ENCODE measurements at places on chromosomes 7 and 10. TPM values are rescaled to one million over a fixed set of nuclear protein-coding genes. Genes with fewer than 3 reads are reported as not detected.

DNA sequence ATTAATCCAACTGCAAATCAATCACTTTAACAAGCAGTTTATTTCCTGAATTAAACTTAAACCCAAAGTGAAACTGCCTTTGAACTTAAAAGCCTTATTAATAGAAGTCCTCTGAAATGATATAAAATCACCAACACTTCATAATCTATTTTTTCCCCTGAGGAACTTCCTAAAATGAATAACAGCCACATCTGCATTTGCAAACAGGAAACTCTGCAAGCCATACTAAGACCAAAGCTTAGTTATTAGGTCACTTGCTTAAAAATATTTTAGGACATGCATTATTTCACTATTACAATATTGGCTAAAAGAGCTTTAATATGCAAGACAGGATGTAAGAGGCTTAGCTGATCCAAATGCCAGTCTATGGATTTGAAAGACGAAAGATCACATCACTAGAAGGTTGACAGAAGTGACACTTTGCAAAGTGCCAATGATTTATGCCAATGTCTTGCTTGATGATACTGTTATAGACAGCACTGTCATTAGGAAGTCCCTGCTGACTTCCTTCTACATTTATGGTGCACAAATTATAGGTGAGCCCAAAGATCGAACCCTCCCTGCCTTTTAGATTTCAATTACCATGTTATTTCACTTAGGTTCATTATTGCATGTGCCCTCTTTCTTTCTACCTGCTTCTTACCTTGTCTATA, 99.9 kb upstream of the SKAP2 start:
- H3K4me3 ChIP-seq: no peak overlapping the region
- no peaks in the 10 kb centered on the region for H3K36me3 ChIP-seq
- DNase-seq: no peak
- no peaks in the 10 kb centered on the region for H3K27me3 ChIP-seq
- H3K4me1 ChIP-seq: no peaks in the 10 kb centered on the region

DNA sequence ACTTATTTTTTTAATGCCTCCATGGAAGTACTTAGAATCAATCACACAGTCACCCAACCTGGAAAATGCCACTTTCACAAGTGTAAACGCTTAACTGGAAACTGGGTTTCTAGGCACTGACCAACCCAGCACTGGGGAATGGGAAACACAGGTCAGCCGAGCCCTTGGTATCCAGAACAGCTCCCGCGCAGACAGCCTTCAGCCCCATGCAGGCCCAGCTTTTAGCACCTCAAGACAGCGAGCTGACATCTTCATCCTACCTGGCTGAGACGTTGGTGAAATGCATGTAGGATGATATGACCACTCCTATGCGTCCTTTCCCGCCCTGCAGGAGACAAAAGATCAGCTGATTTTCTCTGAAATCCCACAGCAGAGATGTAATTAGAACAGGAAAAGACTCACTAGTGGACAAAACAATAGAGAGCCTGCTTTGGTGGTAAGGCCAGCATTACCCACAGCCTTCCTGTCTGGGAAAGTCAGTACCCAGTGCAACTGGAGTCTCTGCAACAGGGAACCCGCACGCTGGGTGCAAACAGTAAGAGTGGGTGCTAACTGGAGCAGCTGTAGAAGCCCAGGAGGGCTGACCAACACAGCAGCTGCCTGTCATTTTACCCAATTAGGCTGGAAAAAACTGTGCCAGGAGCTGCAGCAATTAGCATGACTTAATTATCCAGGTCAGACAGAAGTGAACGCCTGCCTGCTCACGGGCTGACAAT, 153.7 kb downstream of the TNS3 start:
- H3K4me3 ChIP-seq: no peak overlapping the region
- H3K4me1 ChIP-seq: no peaks in the 10 kb centered on the region
- H3K27me3 ChIP-seq: no peaks in the 10 kb centered on the region
- no peak for DNase-seq
- H3K36me3 ChIP-seq: peaks cover 4% of the 10 kb centered on the region

DNA sequence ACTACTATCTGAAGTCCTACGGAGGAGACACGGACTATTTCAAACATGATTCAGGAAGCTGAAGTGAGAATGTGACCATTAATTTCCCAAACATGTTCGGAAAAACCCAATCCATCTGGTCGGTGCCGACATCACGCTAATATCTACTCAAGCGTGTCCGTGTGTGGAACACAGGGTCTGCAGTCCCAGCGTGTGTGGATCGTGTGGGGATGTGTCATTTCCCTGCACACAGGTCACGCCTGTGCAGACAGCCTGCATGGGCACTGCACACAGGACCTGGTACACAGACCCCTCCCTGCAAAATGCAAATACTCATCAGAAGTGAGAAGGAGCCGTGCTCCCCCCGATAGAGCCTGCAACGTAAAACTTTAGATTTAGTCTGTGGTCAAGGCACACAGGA, 57.8 kb downstream of the CARD11 start:
- no peak overlapping the region for H3K27ac ChIP-seq
- H3K4me1 ChIP-seq: no peaks in the 10 kb centered on the region
- DNase-seq: no peak
- H3K27me3 ChIP-seq: no peaks in the 10 kb centered on the region

DNA sequence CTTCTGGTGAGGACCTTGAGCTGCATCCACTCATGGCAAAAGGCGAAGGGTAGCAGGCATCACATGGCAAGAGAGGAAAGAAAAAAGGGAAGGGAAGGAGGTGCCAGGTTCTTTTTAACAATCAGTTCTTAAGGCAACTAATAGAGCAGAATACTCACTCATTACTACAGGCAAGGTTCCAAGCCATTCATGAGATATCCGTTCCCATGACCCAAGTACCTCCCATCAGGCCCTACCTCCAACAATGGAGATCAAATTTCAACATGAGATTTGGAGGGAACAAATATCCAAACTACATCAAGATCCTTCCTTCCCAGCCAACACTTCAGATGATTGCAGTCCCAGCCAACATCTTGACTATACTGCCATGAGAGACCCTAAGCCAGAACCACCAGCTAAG, 38.9 kb upstream of the YAE1 start:
- H3K4me3 ChIP-seq: no peak overlapping the region
- H3K27ac ChIP-seq: no peak overlapping the region
- H3K27me3 ChIP-seq: no peaks in the 10 kb centered on the region
- DNase-seq: no peak
- H3K36me3 ChIP-seq: no peaks in the 10 kb centered on the region

DNA sequence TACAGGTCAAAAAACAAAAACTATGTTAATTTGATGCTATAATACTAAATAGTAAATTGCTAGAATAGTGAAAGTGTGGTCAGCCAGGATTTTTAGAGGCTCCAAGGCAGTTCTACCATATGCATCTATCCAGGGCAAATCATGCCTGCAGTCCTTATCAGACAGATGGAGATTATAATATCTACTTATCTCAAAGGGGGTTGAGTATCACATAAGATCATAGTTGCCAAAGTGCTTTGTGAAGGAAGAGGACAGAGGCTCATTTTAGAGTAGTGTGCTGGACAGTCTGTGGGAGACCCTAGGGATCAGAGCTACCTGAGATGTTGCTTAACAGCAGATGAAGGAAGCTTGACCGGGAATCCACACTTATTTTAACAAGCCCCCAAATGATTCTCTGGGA, 3.2 kb downstream of the ICA1 start:
- H3K27me3 ChIP-seq: peaks cover 1% of the 10 kb centered on the region
- H3K36me3 ChIP-seq: no peaks in the 10 kb centered on the region
- no peaks in the 10 kb centered on the region for H3K4me1 ChIP-seq
- no peak for DNase-seq
- H3K27ac ChIP-seq: no peak overlapping the region
- H3K4me3 ChIP-seq: no peak overlapping the region

DNA sequence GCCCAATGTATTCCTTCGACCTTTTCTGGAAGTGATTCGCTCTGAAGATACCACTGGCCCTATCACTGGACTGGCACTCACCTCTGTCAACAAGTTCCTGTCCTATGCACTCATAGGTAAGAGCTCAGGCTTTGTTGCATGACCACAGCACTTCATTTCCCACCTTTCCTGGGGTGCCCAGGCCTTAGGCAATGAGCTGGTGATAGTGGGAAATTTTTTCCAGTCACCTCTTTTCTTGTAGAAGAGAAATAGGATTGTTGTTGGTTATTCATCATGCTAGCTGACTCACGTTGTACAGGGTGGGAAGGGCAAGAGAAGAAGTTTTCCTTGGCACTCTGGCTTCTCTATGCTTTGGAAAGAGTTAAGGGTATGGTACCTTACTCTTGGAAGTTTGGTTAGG, 51.4 kb upstream of the NFKB2 start:
- no peak overlapping the region for H3K27ac ChIP-seq
- H3K4me1 ChIP-seq: no peaks in the 10 kb centered on the region
- H3K27me3 ChIP-seq: no peaks in the 10 kb centered on the region
- no peak for DNase-seq
- H3K36me3 ChIP-seq: no peaks in the 10 kb centered on the region
- no peak overlapping the region for H3K4me3 ChIP-seq

GRCh38 chr10:117442521-117442920, 67.3 kb upstream of the PDZD8 start:
- no peaks in the 10 kb centered on the region for H3K36me3 ChIP-seq
- no peak overlapping the region for H3K4me3 ChIP-seq
- H3K27me3 ChIP-seq: no peaks in the 10 kb centered on the region
- DNase-seq: no peak
- no peak overlapping the region for H3K27ac ChIP-seq

DNA sequence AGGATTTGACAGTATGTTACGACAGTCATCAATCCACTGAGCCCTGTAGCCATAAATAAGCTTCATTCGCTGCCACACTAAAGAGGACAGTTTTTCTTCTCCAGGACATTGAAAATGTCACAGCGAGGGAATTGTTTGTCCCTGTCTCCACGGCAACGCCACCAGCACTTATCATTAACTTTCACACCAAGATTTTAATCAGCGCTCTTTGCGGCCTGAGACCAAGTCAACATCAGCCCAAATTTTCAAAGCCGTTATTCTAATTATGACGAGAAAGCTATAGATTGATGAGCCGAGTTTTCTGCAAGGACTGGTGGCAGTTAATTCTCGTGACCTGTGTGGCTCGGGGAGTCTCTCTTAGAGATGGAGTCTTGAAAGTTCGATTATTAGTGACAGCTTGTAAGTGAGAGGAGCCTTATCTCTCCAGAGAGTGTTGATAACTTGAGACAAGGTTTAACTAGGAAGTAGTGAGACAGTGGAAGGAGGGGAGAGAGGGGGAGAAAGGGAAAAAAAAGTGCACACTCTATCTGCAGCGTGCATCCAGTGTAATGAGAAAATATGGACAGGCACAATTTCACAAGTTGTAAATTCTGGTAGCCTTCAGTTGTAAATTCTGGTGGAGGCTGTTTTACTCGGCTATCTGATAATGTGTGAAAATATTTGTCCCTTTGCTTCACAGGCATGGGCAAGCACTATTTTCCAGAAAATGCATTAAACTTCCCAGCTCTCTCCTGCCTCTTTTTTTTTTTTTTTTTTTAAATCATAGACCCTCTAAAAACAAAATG, 473.3 kb downstream of the LRMDA start:
- no peak overlapping the region for H3K4me3 ChIP-seq
- H3K4me1 ChIP-seq: no peaks in the 10 kb centered on the region
- no peak for DNase-seq
- H3K36me3 ChIP-seq: no peaks in the 10 kb centered on the region

- DNase-seq: no peak
- H3K27me3 ChIP-seq: no peaks in the 10 kb centered on the region
- no peak overlapping the region for H3K27ac ChIP-seq
Observed at GRCh38 chr10:33010132-33011037, 52.4 kb upstream of the ITGB1 start.

DNA sequence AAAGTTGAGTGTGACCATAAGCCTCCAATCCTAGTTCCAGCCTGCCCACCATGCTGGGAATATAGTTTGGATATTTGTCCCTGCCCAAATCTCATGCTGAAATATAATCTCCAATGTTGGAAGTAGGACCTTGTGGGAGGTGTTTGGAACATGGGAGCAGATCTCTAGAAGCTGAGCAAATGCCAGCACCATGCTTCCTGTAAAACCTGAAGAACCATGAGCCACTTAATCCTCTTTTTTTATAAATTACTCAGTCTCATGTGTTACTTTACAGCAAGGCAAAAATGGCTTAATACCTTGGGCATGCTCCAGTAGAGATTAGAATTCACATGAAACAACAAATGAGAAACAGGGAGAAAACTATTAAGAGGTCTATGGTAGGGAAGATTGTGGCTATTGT, 27.2 kb downstream of the STEAP1 start:
- no peak overlapping the region for H3K27ac ChIP-seq
- H3K4me3 ChIP-seq: no peak overlapping the region
- no peak for DNase-seq
- H3K36me3 ChIP-seq: no peaks in the 10 kb centered on the region
- no peaks in the 10 kb centered on the region for H3K4me1 ChIP-seq
- H3K27me3 ChIP-seq: no peaks in the 10 kb centered on the region

DNA sequence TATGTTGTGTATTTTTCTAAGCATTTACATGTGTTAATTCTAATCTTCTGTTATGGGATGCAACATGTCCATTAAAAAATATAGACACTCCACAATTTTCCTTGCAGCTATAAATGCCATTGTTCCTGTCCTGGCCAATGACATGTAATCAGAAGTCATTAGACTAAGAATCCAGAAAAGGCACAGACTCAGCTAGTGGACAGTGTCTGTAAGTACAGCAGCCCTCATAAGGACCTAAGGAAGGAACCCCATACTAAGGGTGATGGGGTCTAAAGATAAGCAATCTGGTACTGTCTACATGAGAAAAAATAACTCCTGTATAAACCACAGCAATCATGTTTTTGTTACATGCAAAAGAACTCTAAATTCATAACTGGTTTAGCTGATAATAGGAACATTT, 115.9 kb downstream of the GPR85 start:
- no peak for DNase-seq
- H3K27ac ChIP-seq: no peak overlapping the region
- H3K4me1 ChIP-seq: no peaks in the 10 kb centered on the region

GRCh38 chr10:78229489-78229888, 195.8 kb downstream of the RPS24 start:
- no peaks in the 10 kb centered on the region for H3K27me3 ChIP-seq
- H3K36me3 ChIP-seq: no peaks in the 10 kb centered on the region
- no peak for DNase-seq
- H3K4me1 ChIP-seq: no peaks in the 10 kb centered on the region

DNA sequence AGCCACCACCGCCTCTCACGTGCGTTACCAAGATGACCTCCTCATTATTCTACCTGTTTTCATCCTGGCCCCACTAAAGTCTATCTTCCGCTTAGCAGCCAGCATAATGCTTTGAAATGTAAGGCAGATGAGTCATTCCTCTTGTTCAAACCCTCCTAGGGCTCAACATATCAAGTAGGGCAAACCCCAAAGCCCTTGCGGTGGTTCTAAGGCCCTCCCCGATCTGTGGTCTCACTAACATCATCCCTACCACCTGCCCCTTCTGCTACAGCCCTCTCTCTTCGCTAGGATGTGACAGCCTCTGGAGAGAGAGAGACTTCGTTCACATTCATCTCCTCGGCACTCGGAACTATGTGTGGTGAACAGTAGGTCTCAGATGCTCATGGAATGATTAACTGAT, 94.8 kb downstream of the SVIL start:
- H3K36me3 ChIP-seq: no peaks in the 10 kb centered on the region
- no peaks in the 10 kb centered on the region for H3K27me3 ChIP-seq
- peaks cover 17% of the 10 kb centered on the region for H3K4me1 ChIP-seq

- no peak overlapping the region for H3K4me3 ChIP-seq
- DNase-seq: no peak
- no peaks in the 10 kb centered on the region for H3K27me3 ChIP-seq
- H3K27ac ChIP-seq: no peak overlapping the region
- H3K4me1 ChIP-seq: no peaks in the 10 kb centered on the region
Observed at GRCh38 chr10:26711324-26711723, 13.8 kb downstream of the PDSS1 start.

Gene PLEKHA1
- total RNA-seq: 46.1 TPM

Gene RAMP3
- total RNA-seq: 43.0 TPM

Gene TFR2
- total RNA-seq: 2.1 TPM

Gene NXPH1
- total RNA-seq: not detected

Gene CTNNA3
- total RNA-seq: 8.9 TPM

Gene LRIT1
- not detected for total RNA-seq

Gene LRRC18
- total RNA-seq: not detected

Gene SRRM3
- 3.0 TPM for total RNA-seq

Gene GDF2
- total RNA-seq: not detected

Data from aorta (tissue), 5 donors.